ENCODE measurements at places on chromosomes 6 and 20.

- DNase-seq, result no peak
Measured at GRCh38 chr20:39778431-39778830, 816.3 kb downstream of the DHX35 start.

DNA sequence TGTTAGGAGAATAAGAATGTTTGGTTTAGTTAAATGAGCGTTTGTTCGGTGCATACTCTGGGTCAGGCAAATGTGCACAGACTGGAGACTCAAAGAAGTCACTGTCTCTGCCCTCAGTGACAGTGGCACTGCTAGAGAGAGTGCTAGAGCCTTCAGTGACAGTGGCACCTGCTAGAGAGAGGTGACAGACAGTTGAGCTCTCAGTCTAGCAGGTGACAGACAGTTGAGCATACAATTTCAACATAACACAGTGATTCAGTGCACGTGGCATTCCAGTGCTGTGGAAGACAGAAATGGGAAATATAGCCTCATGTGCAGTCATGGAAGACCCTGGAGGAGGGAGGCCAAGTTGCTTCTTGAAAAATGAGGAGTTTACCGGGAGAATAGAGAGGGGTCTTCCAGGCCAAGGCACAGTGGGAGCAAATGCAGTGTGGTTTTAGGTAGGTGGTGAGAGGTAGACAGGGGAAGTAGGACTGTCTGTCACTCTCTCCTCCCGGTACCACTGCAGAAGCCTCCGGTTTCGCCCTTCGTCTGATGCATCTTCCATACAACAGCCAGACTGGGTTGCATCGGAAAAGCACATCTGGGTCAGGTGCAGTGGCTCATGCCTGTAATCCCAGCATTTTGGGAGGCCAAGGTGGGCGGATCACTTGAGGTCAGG, 107.9 kb upstream of the CLDN20 start:
- DNase-seq, result no peak

GRCh38 chr6:53648184-53648943, 17.2 kb downstream of the KLHL31 start:
- no peak for DNase-seq

DNA sequence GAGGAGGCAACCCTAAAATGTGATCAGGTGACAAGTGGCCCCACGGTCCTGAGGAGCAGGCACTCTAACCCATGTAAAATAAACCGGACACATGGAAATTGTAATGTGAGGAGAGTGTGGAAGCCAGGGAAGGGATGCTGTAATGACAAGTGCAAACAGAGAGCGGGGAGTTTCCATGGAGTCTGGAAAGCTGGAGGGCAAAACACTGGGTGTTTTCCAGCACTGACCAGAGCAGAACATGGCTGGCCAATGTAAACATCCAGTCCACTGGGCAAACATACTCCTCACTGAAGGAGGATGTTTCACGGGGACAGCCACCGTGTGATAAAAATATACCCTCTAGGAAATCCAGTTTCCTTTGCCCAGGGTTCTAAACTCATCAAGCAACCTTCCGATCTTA, 219.0 kb upstream of the JARID2 start:
- no peak for DNase-seq

GRCh38 chr20:50991076-50991475, 31.8 kb downstream of the KCNG1 start:
- no peak for DNase-seq

DNA sequence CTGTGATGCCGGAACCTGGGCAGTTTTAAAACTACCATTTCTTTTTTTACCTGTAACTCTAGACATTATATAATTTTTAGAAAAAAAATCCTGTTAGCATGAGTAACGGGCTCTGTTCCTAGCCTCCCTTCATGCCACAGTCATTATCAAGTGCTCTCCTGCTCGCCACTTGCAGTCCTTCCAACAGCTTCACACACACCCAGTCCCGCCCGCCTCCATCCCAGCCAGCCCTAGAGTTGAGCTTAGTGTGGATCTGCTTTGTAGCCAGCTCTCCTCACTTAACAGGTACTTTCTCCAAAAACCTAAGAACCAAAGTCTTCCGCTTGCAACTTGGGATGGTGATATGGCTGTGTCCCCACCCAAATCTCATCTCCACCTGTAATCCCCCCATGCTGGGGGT, 51.5 kb downstream of the EZR start:
- DNase-seq, result no peak

DNA sequence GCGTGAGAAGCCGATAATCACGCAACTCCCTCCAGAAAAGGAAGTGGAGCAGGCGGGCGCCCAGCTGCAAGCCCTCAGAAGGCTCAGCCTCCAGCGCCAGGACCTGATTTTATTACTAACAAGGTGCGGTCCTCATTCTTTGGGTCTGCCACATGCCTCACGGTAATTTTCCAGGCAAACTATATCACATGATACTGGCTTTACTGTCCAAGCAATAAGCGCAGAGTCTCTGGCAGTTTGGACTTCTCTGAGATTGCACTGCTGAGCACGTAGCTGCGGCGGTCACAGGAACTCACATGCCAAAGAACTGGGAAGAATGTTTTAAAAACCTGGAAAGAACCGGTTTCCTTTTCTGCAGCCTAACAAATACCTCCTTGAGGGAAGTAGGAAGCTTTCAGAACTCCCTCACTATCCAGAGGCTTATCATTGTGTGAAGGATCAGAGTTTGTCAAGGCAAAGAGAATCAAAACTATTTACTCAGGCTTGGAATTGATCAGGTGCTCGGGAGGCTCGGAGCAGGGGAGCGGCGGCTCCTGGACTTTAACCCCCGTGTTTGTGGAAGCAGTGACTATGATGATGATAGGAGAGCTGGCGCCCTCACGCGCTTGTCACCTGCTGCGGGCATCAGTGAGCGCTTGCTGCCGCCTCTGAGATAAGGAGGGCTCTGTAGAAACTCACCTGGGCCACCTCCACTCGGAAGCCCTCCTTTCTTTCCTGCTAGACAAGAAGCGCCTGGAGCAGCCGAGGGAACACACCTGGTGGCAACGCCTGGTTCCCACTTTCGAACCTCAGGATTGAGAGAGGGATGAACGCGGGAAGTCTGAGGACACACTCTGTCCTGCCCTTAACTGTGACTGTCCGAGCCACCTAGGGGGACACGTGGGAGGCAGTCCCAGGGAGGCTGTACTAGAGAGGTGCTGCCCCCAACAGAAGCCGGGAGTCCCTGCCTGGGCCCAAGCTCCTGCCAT, 27.2 kb upstream of the SYNJ2 start:
- DNase-seq, result no peak

DNA sequence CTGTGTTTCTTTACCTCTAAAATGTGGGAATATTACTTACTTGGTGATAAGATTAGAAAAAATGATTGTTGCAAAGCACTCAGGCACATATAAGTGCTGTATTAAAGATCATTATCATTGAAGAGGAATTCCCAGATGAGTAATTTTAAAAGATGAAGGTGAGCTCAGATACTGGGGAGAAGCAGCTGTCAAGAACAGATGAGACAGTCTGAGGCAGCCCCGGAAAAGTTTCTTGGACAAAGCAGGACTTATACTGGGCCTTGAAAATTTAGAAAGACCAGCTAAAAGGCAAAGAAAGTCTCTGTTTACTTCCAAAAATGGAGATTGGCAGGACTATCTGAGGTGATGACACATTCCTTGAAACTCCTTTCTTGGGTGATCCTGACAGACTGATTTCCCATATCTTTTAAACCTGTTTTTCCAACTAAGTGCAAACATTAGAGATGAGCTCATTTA, 93.8 kb upstream of the MARCKS start:
- no peak for DNase-seq

- DNase-seq, result no peak
Measured at GRCh38 chr20:31835977-31836852, 9.2 kb downstream of the FOXS1 start.

DNA sequence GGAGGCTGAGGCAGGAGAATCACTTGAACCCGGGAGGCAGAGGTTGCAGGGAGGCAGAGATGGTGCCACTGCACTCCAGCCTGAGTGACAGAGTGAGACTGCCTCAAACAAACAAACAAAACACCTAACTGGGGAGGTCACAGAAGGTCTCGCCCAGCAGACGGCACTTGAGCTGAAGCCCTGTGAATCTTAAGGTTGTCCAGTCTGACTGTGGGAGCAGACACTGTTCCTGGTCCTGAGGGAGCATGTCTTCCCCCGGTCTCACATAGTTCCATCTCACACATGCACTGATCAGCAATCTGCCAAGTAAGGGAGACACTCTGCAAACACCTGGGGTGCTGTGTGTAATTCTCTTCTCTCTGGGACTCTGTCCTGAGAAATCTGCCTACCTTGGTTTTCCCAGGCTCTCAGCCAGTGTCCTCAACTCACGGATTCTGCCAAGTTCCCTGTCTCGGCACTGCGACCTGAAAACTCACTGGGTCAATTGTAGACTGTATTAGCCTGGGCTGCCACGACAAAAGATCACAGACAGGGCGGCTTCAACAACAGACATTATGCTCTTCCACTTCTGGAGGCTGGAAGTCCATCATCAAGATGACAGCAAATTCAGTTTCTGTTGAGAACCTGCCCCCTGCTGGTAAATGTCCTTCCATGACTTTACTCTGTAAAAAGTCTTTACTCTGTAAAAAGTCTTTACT, 94.3 kb downstream of the JPH2 start:
- DNase-seq, result no peak

DNA sequence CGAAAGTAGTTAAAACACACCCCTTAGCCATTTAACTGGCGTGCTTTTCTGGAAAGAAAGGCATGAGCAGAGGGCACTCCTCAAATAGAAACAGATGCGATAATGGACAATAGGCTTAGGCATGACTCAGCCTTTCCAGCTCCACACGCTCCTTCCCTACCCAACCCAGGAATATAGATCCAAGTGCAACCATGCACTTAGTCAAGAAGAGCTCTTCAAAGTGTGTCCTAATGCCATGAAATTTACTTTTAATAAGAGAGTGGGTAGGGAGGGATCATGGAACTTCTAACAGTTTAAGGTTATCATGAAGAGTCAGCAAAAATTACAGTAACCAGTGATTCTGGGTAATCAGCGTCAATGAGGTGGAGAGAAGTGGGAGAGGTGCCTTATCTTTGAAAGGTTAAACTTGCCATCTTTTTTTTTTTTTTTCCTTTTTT, 2.4 kb upstream of the EFHC1 start:
- DNase-seq, result no peak

- no peak for DNase-seq
Measured at GRCh38 chr6:129867403-129867802, 6.3 kb upstream of the TMEM244 start.

DNA sequence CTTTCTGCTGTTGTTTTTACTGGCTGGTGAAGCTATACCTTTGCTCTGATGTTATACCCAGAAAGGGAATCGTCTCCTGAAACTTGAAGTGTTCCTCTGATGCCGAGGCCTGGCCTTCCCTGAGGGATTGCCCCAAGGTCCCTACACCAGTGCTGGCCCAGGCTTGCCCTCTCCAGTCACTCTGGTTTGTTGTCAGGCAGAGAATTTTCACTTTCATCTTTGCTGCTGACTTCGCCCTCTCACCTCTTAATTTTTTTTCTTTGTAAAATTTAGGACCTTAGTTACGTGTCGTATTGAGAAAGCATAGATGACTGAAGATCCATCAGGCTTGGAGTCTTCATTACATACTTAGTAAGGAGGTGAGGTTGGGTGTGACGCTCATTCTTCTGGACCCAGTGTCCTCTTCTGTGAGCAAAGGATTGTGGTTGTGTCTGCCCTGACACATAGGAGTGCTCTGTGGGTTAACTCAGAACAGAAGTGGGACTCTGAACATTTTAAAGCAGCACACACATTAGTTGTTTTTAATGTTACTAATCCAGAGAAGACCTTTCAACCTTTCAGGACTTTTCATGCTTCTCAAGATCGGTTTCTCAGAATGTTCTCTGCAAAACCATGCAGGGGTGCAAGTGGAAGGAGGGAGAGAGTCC, 45.4 kb downstream of the TULP4 start:
- DNase-seq, result no peak

GRCh38 chr20:53168491-53168890, 196.3 kb downstream of the TSHZ2 start:
- no peak for DNase-seq

DNA sequence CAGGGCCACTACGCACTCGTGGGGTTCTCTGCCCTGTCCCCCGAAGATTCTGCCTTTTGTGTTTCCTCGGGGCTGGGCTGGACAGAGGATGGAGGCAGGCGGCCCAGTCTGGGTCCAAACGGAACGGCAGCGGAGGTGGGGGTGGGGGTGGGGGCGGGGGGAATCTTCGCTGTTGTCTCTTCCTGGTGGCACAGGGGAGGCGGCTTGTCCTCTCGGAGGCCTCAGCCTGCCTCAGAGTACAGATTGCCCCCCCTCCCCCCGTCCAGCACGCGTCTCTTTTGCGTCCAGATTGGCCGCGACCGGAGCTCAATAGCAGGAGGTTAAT, 1.4 kb upstream of the INSM1 start:
- no peak for DNase-seq

GRCh38 chr6:119325559-119326265, 23.8 kb downstream of the MAN1A1 start:
- no peak for DNase-seq

DNA sequence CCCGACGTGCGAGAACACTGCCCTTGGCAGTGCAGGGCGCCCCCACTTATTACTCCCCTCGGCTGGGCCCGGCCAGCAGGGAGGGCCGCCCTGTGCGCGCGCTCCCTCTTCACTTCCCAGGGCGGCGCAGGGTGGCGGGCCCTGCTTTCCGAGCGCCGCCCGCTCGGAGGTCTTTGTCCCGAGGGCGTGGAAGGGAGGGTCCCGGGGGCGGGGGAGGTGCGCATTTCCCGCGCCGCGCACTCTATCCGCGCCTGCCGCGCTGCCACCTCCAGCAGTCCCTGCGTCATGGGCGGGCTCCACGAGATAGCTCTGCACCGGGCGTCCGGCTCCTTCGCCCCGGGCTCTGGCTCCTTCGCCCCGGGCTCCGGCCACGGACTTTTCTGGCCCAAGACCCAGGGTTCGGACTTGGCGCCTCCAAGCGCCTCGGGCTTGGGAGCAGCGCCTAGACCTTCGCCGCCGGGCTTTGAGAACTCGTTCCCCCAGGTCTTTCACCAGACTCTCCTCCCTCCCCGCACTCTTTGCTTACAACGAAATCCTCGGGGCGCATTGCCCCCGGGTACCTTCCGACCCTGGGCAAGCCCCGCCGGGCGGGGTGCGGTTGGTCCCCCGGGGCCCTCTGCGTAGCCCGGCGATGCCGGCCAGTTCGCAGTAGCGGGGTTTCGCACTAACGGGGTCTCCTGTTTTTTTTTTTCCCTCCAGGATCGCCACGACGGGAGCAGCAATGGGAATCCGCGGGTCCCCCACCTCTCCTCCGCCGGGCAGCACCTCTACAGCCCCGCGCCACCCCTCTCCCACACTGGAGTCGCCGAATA, 1.6 kb downstream of the TFAP2C start:
- DNase-seq, result no peak

GRCh38 chr6:16949716-16950115, 152.1 kb upstream of the STMND1 start:
- no peak for DNase-seq

DNA sequence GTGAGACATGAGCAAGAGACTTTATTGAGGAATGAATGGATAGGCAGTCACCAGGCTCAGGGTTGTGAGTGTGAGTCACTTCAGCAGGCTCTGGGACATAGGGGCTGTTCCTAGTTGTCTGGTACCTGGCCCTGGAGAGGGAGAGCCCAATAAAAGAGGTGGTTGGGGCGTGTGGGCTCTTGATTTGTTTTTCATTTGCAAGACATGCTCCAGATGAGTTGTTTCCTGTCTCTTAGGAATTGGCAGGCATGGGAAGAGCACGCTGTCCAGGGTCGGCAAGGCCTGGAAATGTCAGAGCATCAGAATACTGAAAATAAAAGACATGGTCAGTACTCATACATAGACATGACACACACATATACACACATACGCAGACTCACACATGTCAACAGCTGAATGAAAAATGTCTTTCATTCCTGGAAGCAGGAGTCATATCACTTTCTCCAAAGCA, 166.3 kb upstream of the SULF2 start:
- no peak for DNase-seq
